ENCODE measurements at places on chromosomes 1 and 21. TPM values are rescaled to one million over a fixed set of nuclear protein-coding genes. Genes with fewer than 3 reads are reported as not detected.

Gene WNT2B
- total RNA-seq, result 0.07 TPM

Gene LDLRAD2
- not detected for total RNA-seq

Gene DONSON
- total RNA-seq, result 41.6 TPM

Gene RYR2
- total RNA-seq, result 0.40 TPM

Gene SPATA6
- total RNA-seq, result 0.70 TPM

DNA sequence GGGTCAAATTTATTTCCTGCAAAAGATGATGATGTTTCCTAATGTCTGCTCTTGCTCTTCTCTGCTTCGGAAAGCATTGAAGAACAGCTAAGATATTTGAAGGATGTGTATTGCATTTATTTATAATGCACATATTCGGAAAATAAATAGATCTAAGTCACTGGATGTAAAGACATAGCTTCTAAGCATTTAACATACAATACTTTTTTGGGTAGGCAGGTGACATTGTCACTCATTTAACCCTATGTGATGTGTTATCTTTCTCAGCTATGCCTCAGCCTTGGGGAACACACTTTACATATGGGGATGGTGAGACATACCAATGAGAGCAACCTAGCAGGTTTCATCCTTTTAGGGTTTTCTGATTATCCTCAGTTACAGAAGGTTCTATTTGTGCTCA lies at the start of gene OR2G2:
TSS of gene OR2G2 (plus strand) at position 301 of the 400 bp plus-strand sequence. CDS start at position 301, 0 bp downstream.
- no peak within 1 kb of the TSS for H3K27ac ChIP-seq
- H3K36me3 ChIP-seq, result no peaks in the 10 kb centered on the region
- H3K27me3 ChIP-seq, result no peaks in the 10 kb centered on the region
- H3K4me3 ChIP-seq, result no peak within 1 kb of the TSS
- no peaks in the 10 kb centered on the region for H3K4me1 ChIP-seq

DNA sequence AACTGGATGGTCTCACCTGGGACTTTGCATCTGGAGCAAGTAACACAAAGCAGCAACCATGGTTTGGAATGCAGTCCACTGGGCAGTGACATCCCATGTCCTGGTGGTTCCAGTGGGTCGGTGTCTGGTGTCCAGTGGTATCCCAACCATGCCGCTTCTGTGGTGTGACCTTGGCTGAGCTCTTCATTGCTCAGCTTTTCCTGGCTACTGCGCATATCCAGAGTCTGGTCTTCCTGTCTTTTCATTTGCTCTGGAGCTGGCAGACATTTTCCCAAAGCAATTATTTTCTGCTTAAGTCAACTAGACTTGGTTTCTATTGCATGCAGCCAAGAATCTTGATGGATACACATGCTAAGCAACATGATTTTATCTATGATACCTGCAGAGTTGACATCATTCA lies 28.4 kb upstream of the CD2 start:
- H3K4me3 ChIP-seq, result no peak overlapping the region
- H3K4me1 ChIP-seq, result peaks cover 25% of the 10 kb centered on the region
- no peak overlapping the region for H3K27ac ChIP-seq
- no peaks in the 10 kb centered on the region for H3K27me3 ChIP-seq
- H3K36me3 ChIP-seq, result no peaks in the 10 kb centered on the region
- DNase-seq, result no peak

DNA sequence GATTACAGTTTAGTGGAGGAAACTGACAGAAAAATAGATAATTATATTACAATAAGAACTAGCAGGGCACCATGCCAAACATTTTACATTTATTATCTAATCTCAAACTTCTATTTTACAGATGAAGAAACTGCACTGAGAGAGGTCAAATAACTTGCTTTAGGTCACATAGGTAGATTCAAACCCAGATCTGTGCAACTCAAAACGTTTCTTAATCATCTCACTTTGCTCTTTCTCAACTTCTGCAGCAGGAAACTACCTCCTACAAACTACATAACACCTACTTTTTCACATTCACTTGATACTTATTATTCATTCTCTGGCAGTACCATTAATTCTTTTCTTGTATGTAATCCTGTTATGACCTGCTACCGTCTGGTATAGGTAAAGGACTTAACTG lies 49.9 kb upstream of the BCL10 start:
- no peak overlapping the region for H3K27ac ChIP-seq
- no peak for DNase-seq
- H3K36me3 ChIP-seq, result no peaks in the 10 kb centered on the region
- peaks cover 73% of the 10 kb centered on the region for H3K27me3 ChIP-seq
- peaks cover 3% of the 10 kb centered on the region for H3K4me1 ChIP-seq
- no peak overlapping the region for H3K4me3 ChIP-seq

DNA sequence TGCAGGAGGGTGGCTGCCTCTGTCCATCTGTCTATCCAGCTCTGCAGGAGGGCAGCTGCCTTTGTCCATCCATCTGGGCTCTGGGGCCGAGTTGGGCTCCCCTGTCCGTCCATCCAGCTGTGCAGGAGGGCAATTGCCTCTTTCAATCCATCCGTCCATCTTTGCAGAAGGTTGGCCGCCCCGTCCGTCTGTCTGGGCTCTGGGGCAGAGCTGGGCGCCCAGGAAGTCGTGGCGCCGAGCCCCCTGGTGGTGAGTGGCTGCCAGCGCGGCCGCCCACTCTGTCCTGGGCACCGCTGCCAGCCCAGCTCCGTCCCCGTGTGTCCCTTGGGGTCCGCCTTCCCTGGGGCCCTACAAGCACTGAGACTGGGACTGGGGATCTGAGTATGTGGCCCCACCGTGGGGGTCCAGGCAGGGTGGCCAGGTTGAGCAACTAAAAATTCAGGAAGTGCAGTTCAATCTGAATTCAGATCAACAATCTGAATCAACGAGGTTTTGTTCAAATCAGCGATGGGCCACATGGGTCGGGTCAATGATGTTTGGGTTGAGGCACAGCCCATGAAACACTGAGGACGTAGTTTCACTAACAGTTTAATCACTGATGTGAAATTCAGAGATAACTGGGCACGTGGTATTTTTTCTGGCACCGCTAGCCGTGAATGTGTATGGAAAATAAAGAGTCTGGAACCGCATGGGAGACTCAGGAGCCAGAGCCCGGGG lies 99.1 kb upstream of the ACTRT2 start:
- no peak for DNase-seq
- H3K36me3 ChIP-seq, result no peaks in the 10 kb centered on the region
- H3K4me1 ChIP-seq, result no peaks in the 10 kb centered on the region
- no peak overlapping the region for H3K27ac ChIP-seq
- H3K4me3 ChIP-seq, result no peak overlapping the region
- no peaks in the 10 kb centered on the region for H3K27me3 ChIP-seq

DNA sequence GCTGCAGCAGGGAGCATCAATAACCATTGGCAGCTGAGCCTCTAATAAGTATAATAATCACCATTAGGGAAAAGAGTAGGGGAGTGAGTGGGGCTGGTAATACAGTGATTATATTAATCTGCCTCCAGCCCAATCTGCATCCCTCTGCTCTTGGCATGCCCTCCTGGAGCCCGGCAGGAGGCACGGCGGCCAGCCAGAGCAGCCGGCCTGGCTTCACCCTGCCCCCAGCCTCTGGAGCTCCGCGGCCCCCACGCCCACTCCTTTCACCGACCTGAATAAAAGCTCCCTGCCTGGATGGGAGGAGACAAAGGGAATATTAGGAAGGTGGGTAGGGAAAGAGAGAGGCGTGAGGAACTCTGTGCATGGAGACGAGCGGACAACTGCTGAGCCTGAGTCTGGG lies 28.3 kb downstream of the OPTC start:
- H3K36me3 ChIP-seq, result no peaks in the 10 kb centered on the region
- H3K27me3 ChIP-seq, result no peaks in the 10 kb centered on the region

- DNase-seq, result peak; percentile 78
- peaks cover 4% of the 10 kb centered on the region for H3K36me3 ChIP-seq
- peaks cover 9% of the 10 kb centered on the region for H3K4me1 ChIP-seq
- no peak overlapping the region for H3K27ac ChIP-seq
- no peak overlapping the region for H3K4me3 ChIP-seq
Measured at GRCh38 chr1:44168520-44169098, 27.2 kb upstream of the KLF18 start.

GRCh38 chr1:227921461-227922185 lies 26.1 kb downstream of the WNT9A start:
- no peak overlapping the region for H3K4me3 ChIP-seq
- H3K27me3 ChIP-seq, result no peaks in the 10 kb centered on the region
- no peaks in the 10 kb centered on the region for H3K36me3 ChIP-seq
- no peak overlapping the region for H3K27ac ChIP-seq
- H3K4me1 ChIP-seq, result no peaks in the 10 kb centered on the region
- DNase-seq, result no peak

DNA sequence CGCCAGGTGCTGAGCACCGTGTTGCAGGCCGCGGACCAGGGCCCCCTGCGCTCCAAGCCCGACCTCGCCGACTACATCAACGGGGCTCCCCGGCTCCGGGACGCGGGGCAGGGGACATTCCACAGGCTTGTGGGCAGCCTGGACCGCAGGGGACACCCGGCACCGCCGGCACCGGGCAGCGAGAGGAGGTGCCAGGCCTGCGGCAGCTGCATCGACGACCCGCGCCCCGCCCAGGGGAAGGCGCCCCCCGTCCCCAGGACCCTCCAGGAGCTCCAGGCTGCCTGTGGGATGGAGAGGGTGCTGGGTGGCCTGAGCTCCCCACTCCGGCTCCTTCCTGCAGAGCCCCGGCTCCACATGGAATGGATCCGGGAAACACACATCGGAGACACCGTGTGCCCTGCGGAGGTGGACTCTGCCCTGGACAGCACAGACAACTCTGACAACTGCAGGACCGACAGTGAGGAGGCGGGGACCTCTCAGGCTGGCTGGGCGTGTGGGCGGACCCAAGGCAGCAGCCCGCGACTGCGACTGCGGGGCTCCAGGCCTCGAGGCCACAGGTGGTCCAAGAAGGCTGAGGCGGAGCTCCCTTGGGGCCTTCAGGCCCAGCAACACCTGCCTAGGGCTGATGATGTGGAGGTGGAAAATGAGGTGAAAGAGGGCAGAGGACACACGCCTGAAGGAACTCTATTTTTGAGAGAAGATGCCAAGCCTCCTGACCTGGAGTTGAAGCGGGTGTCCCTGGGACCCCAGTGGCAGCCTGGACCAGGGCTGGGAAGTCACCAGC lies 22.8 kb downstream of the KIAA1614 start:
- H3K36me3 ChIP-seq, result no peaks in the 10 kb centered on the region
- H3K27ac ChIP-seq, result no peak overlapping the region
- no peak for DNase-seq
- H3K4me1 ChIP-seq, result peaks cover 13% of the 10 kb centered on the region

- no peak overlapping the region for H3K4me3 ChIP-seq
- peaks cover 3% of the 10 kb centered on the region for H3K36me3 ChIP-seq
- H3K27me3 ChIP-seq, result peaks cover 23% of the 10 kb centered on the region
- DNase-seq, result no peak
- H3K27ac ChIP-seq, result no peak overlapping the region
- no peaks in the 10 kb centered on the region for H3K4me1 ChIP-seq
Measured at GRCh38 chr1:1187938-1188337, 14.3 kb downstream of the TTLL10 start.

DNA sequence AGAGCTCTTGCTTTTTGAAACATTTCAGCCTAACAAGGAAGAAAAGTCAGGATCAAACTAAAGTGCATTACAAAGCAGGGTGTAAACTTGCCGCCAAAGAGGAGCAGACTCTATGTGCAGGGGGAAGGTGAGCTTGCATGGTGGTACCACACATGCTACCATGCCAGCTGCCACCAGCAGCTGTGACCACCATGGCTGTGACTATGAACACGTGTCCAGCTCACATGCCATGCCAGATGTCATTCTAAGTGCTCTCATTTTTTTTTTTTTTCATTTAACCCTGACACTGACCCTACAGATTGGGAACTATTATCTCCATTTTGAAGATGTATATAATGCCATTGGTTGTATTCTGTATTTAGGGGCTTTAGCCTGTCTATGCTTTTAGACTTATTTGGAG lies 79.0 kb downstream of the PCP4 start:
- H3K36me3 ChIP-seq, result no peaks in the 10 kb centered on the region
- no peak overlapping the region for H3K4me3 ChIP-seq
- H3K27ac ChIP-seq, result no peak overlapping the region
- no peak for DNase-seq

GRCh38 chr1:98700228-98700627 lies 38.7 kb downstream of the SNX7 start:
- H3K27me3 ChIP-seq, result peaks cover 3% of the 10 kb centered on the region
- no peaks in the 10 kb centered on the region for H3K36me3 ChIP-seq
- H3K27ac ChIP-seq, result no peak overlapping the region
- no peak overlapping the region for H3K4me3 ChIP-seq
- DNase-seq, result no peak

DNA sequence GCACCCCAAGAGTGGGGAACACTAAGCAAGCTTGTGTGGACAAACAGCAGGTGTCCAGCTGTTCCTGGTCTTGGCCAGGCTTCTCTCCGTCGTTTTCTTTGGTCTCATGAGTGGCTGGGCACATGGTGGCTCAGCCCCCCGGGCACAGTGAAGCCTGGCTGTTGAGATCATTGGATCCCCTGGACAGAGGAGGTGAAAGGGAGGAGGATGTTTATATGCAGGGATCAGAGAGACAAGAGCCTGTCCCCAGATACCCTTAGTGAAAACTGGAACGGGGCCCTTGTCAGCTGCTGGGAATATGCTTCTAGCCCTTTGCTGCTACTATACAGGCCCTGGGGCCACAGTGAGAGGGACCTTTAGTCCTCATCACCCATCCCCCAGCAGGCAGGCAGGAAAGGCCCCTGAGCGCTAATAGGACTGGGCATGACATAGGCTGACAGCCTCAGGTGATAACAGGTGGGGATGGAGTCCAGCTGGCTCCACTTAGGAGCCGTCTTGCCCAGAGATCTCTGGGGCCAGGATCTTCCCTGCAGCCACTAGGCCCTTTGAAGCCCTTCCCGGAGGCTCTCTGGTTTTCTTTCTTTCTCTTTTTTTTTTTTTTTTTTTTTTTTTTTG lies 16.4 kb downstream of the EPHA8 start:
- H3K27me3 ChIP-seq, result no peaks in the 10 kb centered on the region
- H3K27ac ChIP-seq, result no peak overlapping the region
- peaks cover 3% of the 10 kb centered on the region for H3K36me3 ChIP-seq

GRCh38 chr1:243946946-243947345 lies 96.9 kb upstream of the AKT3 start:
- no peak for DNase-seq
- H3K4me1 ChIP-seq, result no peaks in the 10 kb centered on the region
- H3K27ac ChIP-seq, result no peak overlapping the region
- no peaks in the 10 kb centered on the region for H3K36me3 ChIP-seq
- H3K4me3 ChIP-seq, result no peak overlapping the region

- H3K4me1 ChIP-seq, result peaks cover 10% of the 10 kb centered on the region
- H3K27me3 ChIP-seq, result peaks cover 24% of the 10 kb centered on the region
- peak overlapping the region; percentile 85 for H3K4me3 ChIP-seq
- peak overlapping the region; percentile 50 for H3K27ac ChIP-seq
- no peak for DNase-seq
- no peaks in the 10 kb centered on the region for H3K36me3 ChIP-seq
Measured at GRCh38 chr1:151147132-151147503, 687 bp upstream of the SEMA6C start.

DNA sequence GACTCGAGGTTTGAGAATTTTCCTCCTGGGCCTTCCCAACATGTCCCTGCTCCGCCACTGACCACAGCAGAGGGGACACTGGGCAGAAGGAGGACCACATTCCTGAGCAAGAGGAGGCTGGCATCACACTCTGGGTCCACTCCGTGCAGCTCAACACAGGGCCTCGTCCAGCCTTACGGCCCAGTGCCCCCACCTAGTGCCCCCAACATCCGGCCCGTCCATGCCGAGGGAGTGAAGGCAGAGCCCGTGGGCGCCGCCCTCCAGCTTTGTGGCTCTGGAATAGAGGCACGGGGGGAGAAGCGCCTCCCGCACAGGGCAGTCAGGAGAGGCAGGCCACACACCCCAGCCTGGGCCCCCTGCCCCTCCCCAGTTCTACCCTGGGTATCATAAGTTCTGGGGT lies 158.3 kb downstream of the NPHP4 start:
- no peak overlapping the region for H3K4me3 ChIP-seq
- H3K4me1 ChIP-seq, result no peaks in the 10 kb centered on the region
- H3K36me3 ChIP-seq, result no peaks in the 10 kb centered on the region
- no peaks in the 10 kb centered on the region for H3K27me3 ChIP-seq
- no peak overlapping the region for H3K27ac ChIP-seq
- no peak for DNase-seq
